ENCODE measurements at places on chromosomes 1 and 21. TPM values are rescaled to one million over a fixed set of nuclear protein-coding genes. Genes with fewer than 3 reads are reported as not detected.

GRCh38 chr1:25774921-25775771, 24.8 kb upstream of the SELENON start:
- H3K36me3 ChIP-seq: no peaks in the 10 kb centered on the region
- H3K27ac ChIP-seq: no peak overlapping the region
- no peak for DNase-seq

The LRRC53 gene
- not detected for total RNA-seq

The MXRA8 gene
- total RNA-seq: 0.74 TPM

DNA sequence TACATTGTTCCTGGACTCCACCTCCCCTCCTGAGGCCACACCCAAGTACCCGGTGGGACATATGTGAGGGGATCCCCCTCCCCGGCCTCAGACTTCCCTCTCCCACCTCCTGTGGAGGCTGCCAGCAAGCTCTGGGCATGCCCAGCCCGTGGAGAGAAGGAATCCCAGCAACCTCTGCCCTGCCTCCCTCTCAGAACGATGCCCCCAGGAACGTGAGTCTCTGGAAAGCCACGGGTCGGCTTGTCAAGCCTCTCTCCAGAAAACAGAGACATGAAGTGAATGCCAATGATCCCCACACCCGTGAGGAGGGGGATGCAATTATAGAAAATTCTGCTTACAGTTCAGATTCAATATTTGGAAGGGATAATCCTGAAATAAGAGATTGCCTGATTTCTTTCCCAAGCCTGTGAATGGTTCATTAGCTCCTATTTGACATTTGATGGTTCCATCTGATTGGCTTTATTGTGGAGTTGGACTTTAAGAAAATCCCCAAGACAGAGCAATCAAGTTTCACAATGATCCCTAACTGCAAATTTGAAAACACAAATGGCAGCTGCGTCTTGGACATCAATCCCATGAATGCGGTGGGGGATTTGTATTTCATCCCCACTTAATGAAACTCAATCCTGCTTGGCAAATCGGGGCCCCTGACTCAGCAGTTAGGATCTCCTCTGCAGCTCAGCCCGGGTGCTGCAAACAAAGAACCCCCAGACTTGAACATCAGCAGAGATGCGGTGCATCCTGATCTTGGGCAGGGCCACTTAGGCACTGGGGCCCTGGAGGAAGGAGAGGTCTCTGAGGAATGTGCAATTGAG, 9.1 kb upstream of the GUCA2B start:
- no peaks in the 10 kb centered on the region for H3K4me1 ChIP-seq
- no peak overlapping the region for H3K4me3 ChIP-seq
- H3K27ac ChIP-seq: no peak overlapping the region
- H3K36me3 ChIP-seq: no peaks in the 10 kb centered on the region

GRCh38 chr1:118688891-118689290, 299.3 kb downstream of the TBX15 start:
- H3K4me1 ChIP-seq: no peaks in the 10 kb centered on the region
- H3K36me3 ChIP-seq: no peaks in the 10 kb centered on the region
- no peaks in the 10 kb centered on the region for H3K27me3 ChIP-seq
- no peak overlapping the region for H3K27ac ChIP-seq
- no peak for DNase-seq

- no peaks in the 10 kb centered on the region for H3K36me3 ChIP-seq
- H3K27ac ChIP-seq: no peak overlapping the region
- DNase-seq: no peak
- no peaks in the 10 kb centered on the region for H3K27me3 ChIP-seq
These were observed 66.3 kb downstream of the VWA5B1 start for GRCh38 chr1:20356850-20357459.

DNA sequence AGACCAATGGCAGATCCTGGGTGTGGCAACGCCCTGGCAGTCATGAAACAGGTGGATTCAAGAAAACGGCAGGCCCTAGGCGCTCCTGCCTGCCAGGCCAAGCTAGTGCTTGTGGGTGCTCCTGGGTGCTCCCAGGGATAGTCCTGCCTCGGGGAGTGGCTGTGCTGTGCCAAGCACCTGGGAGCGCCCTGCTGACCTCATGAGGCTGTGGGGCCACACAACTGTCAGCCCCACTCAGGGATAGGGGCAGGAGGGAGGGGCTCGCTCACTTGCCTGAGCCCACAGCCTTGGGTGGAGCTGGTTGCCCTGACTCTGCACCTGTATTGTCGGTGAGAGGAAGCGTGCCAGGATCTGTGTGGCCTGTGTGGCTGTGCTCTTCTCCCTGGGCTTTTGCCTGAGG, 9.4 kb downstream of the SNAP47 start:
- H3K4me1 ChIP-seq: no peaks in the 10 kb centered on the region
- no peak for DNase-seq
- H3K36me3 ChIP-seq: peaks cover 4% of the 10 kb centered on the region
- no peaks in the 10 kb centered on the region for H3K27me3 ChIP-seq
- H3K27ac ChIP-seq: no peak overlapping the region

GRCh38 chr1:55232448-55233144, 17.4 kb upstream of the USP24 start:
- no peak for DNase-seq
- H3K36me3 ChIP-seq: no peaks in the 10 kb centered on the region
- no peak overlapping the region for H3K4me3 ChIP-seq
- H3K4me1 ChIP-seq: peaks cover 2% of the 10 kb centered on the region
- H3K27ac ChIP-seq: no peak overlapping the region

DNA sequence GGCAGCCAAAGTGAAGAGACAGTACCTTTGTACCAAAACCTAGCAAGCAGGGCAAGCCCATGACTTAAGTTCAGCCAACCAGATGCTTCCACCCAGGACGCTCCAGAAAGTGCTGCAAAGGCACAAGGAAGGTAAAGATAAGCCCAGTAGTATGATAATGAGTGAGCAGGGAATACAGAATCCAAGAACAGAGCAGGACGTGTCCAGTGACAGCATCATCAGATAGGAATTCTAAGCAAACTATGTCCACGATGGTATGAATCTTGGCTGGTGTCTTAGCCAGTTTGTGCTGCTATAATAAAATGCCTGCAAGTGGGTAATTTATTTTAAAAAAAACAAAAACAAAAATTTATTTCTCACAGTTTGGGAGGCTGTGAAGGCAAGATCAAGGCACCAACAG, 13.6 kb downstream of the GJA4 start:
- DNase-seq: no peak
- no peaks in the 10 kb centered on the region for H3K36me3 ChIP-seq
- H3K27ac ChIP-seq: no peak overlapping the region
- H3K4me1 ChIP-seq: peaks cover 3% of the 10 kb centered on the region
- H3K4me3 ChIP-seq: no peak overlapping the region
- no peaks in the 10 kb centered on the region for H3K27me3 ChIP-seq

All from HCT116 (cell line).